ENCODE measurements at places on chromosomes 13 and 19. TPM values are rescaled to one million over a fixed set of nuclear protein-coding genes. Genes with fewer than 3 reads are reported as not detected.

DNA sequence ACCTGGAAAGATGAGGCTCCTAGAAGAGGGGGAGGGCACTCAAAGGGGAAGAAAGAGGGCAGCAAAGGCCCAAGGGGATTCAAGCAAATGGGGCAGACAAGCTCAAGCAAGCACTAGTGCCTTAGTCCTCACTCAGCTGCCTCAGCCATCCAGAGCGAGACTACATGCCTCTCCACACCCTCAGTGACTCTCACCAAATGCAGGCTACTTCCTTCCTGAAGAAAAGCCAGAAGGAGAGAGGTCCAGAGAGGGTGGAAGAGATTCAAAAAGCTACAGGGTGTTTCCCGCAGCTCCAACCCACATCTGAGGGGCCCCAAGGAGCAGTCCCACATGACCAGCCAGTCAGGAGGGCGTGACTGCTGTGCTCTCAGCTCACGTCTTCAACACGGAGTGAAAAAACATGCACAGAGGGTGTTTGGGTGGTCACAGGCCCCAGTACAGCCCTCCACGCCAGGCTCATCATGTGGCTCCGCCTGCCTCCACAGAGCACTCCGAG is 40.5 kb downstream of the MIPEP start:
- DNase-seq, result no peak

The CD79A gene
- total RNA-seq, result 368 TPM

The KCNRG gene
- total RNA-seq, result 0.27 TPM

DNA sequence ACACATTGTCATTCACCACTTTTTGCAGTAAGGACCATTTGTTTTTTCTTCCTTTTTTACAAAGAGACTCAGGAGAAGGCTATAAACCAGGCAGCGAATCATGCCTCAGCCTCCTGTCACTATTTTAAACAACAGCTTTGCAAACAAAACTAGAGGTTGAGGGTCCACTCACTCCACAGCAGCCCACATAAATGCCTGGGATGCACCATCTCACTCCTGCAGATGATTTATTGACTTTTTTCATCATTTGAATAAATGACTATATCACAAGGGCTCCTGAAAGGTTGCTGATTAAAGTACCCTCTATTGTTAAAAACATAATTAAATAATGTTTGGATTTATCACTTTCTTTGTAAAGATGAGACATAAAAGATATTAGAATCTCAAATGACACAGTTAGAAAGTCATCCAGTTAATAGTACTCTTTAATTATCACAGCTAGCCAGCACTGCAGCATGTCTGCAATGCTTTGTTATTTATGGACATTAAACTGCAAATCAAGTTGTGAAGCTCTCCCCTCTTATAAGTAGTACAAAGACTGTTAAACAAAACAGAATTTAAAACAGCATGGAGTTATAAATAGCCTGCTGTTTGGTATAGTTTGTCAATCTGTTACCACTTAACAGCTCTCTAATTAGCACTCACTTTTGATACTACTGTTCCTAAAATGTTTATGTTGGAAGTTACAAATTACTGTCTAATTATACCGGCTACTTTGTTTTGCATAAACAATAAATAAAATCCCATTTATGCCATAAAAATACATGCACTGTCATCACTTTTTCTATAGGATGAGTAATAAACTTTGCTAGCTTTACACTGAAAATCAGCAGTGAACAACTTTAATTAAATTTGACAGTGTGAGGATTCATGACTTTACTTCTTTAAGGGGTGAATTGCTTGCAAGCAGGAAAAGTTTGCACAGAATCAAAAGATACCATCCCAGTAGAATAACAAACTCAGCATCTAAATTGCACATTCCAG is 853.2 kb downstream of the UQCRFS1 start:
- no peak for DNase-seq

The ZNF471 gene
- total RNA-seq, result not detected

The F7 gene
- not detected for total RNA-seq

DNA sequence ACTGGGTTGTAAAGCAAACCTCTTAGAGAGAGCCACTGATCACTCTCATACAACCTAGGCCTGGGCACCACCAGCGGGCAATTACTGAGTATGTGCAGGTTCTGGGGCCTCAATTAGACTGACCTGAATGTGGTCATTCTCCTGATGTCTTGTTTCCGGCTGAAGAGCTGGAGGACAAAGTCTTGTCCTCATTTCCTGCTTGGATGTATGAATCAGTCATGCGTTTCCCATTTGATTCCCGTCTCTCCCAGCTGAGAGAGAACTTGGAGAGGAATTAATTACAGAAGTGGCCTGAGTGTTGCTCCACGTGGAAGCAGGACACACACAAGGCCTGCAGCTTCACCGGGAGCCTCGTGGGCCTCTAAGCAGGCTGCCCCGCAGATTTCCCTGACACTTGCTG is 799.3 kb upstream of the ARGLU1 start:
- no peak for DNase-seq

- DNase-seq, result no peak
Measured at GRCh38 chr19:11164879-11165406, 9.4 kb upstream of the SPC24 start.

DNA sequence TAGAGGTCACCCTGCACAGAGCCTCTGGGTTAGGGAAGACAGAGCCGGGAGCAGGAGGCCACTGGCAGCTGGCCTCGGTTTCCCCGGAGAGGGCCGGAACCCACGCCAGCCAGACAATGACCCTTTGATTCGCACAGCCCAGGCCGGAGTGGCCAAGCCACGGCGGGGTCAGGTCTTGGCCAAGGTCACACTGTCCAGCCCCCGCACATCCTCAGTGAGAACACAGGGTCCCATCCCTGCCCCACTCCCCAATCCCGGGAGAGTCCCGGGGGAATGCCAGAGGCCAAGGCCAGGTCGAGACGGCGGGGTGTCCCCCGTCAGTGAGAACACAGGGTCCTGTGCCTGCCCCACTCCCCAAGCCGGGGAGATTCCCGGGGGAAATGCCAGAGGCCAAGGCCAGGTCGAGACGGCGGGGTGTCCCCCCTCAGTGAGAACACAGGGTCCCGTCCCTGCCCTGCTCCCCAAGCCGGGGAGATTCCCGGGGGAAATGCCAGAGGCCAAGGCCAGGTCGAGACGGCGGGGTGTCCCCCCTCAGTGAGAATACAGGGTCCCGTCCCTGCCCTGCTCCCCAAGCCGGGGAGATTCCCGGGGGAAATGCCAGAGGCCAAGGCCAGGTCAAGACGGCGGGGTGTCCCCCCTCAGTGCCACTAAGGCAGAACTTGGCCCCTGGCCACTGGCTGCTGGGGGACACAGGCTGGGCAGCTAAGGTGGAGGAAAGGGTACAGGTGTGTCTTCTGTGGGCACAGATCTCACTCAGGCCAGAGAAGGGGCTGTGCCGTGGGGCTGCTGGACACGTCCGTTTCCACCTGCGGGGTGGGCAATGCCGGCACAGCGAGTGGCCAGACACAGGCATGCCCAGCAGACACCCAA is 1.7 kb upstream of the FSTL3 start:
- no peak for DNase-seq

GRCh38 chr19:35153701-35154524 is 622 bp upstream of the FXYD5 start:
- no peak for DNase-seq

The ZNF541 gene
- 0.08 TPM for total RNA-seq

The SHISA2 gene
- total RNA-seq, result 0.08 TPM

The KRTDAP gene
- total RNA-seq, result not detected

The MISP gene
- not detected for total RNA-seq

- no peak for DNase-seq
Measured at GRCh38 chr13:33862016-33862415, 44.1 kb downstream of the RFC3 start.

The POSTN gene
- not detected for total RNA-seq

DNA sequence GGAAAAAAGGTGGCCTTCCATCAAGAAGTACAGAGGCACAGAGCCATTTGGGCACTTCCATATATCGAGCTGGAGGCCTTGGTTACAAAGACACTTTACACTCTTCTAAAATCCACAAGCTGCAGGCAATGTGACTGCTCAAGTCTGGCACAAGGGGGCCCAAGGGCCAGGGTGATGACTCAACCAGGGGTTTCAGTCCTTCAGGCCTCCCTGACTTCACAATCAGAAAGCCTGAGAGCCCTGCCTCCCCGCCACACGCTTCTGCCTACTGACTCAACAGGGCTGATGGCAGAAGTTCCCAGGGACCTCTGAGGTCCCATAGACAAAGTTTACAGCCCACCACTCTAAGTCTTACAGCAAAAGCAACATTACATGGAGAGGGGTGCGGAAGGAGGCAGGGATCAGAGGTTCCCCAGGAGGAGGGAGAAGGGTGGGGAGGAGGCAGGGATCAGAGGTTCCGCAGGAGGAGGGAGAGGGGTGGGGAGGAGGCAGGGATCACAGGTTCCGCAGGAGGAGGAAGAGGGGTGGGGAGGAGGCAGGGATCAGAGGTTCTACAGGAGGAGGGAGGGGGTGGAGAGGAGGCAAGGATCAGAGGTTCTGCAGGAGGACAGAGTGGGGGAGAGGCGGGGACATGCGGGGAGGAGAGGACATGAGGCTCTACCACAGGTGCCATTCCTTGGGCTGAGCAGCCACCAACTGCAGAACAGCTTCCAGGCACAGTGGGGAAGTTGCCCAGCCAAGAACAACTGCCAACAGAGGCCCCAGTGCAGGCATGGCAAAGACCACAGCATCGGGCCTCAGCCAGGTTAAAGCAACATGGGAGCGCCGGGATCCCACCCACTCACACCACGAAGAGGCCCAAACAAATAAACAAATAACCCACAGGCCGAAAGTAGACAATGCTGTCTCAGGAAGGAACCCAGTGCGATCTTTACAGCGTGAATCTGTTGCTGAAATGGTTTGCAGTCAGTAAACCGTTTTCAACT is 52.0 kb downstream of the SLC7A1 start:
- peak; percentile 44 for DNase-seq

DNA sequence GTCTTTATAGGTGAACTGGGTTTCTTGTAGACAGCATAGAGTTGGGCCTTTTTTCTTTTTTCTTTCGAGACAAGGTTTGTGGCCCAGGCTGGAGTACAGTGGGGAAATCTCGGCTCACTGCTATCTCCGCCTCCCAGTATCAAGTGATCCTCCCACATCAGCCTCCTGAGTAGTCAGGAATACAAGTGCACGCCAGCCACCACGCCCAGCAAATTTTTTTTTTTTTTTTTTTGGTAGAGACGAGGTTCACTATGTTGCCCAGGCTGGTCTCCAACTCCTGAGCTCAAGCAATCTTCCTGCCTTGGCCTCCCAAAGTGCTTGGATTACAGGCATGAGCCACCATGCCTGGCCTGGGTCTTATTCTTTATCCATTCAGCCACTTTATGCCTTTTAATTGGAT is 5.1 kb upstream of the CALM3 start:
- DNase-seq, result no peak

The SERTAD1 gene
- 10.4 TPM for total RNA-seq

GRCh38 chr19:18526316-18526715 is 4.4 kb upstream of the ELL start:
- no peak for DNase-seq

GRCh38 chr13:59483501-59484145 is 680.1 kb downstream of the DIAPH3 start:
- no peak for DNase-seq

- no peak for DNase-seq
Measured at GRCh38 chr19:13796301-13797057, 1.2 kb downstream of the ZSWIM4 start.

- no peak for DNase-seq
Measured at GRCh38 chr19:42086770-42087550, 11.0 kb downstream of the ZNF574 start.

GRCh38 chr13:49810567-49811526 is 18.4 kb upstream of the KPNA3 start:
- DNase-seq, result no peak

- DNase-seq, result no peak
Measured at GRCh38 chr13:35548790-35549189, 72.3 kb upstream of the MAB21L1 start.

The FBXO17 gene
- 8.7 TPM for total RNA-seq

DNA sequence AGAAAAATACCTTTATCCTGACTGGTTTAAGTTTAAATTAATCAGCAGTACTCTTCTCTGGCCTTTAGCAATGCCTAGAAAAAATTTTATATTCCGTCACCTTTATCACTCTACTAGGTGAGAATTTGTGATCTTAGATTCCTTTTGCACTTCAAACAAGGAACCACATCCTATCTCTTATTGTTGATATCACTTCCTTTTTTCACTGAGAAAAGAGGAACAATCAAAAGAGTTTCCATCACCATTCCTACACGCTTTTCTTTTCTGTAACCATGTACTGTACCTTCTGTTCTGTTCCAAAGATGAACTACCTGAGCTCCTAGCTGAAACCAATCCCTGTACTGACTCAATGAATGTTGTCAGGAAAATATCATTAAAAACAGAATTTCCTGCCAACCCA is 1379.0 kb upstream of the MIR17HG start:
- no peak for DNase-seq

The RFPL4AL1 gene
- not detected for total RNA-seq

- DNase-seq, result no peak
Measured at GRCh38 chr19:11612816-11613511, 15.7 kb downstream of the ZNF627 start.

- DNase-seq, result no peak
Measured at GRCh38 chr13:32589471-32589870, 3.2 kb downstream of the PDS5B start.

- peak; percentile 23 for DNase-seq
Measured at GRCh38 chr13:97141564-97142005, 80.5 kb upstream of the MBNL2 start.

The DMRTC2 gene
- total RNA-seq, result not detected

The ZNF844 gene
- 1.4 TPM for total RNA-seq

DNA sequence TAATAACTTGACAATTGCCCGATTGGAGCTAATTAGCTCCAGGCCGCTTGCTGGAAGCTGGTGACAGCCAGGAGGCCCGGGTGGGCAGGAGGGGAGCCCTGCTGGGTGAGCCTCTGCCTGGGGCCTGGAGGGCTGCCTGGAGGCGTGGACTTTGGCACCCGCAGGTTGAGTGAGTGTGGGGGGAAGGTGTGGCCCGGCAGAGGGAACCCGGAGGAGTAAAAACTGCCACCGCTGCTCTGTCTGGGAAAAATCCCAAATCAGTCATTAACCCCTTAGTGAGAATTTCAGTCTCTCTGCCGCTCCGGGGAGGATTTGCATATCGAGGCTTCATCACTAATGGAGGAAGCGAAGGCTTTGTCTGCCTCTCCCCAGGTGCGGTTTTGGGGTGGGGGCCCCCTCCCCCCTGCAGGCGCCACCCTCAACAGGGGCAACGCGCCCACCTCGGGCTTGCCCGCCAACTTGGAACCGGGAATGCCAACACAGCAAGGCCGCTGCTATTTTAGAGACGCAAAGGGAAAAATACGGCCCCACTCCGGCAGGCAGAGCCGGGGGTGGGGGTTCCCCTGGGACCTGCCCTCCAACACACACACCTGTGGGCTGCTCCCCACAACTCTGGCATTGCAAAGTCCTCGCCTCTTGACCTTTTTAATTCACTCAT is 6.2 kb downstream of the EFNA2 start:
- no peak for DNase-seq

GRCh38 chr19:32869369-32869965 is at the start of gene SLC7A9:
SLC7A9 (minus strand) TSS chr19:32869767; CDS start chr19:32868534, 1,233 bp downstream.
- DNase-seq, result no peak

GRCh38 chr13:39401756-39402155 is 201.2 kb downstream of the LHFPL6 start:
- no peak for DNase-seq
